ENCODE measurements at places on chromosomes 7 and 10. TPM values are rescaled to one million over a fixed set of nuclear protein-coding genes. Genes with fewer than 3 reads are reported as not detected.

GRCh38 chr10:92027141-92027540 is 103.6 kb downstream of the BTAF1 start:
- no peak for DNase-seq

- no peak for DNase-seq
These were observed 131.7 kb downstream of the DYNC1I1 start for GRCh38 chr7:95904099-95904498.

DNA sequence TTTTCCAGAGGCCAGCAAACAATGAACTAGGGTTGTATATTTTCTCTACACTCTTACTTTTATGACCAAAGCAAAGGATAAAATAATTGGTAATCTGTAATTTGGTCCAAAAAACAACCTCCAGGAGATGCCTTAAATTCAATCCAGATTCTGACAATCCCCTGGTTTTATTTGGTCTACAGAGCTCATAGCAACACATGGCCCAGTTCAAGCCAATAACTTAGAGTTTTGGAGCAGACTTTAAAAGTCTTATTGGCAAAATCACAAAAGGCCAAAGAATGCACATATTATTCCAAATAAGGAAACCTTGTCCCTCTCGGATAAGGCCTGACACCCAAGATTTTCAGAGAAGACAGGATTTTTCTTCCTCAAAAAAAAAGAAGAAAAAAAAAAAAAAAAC is 51.9 kb downstream of the SORBS1 start:
- DNase-seq: no peak

GRCh38 chr10:97466755-97467154 is 20.8 kb downstream of the ZDHHC16 start:
- no peak for DNase-seq

Gene SAP25
- 2.2 TPM for total RNA-seq

GRCh38 chr10:132536241-132536876 is 1.2 kb upstream of the INPP5A start:
- DNase-seq: peak; percentile 47

DNA sequence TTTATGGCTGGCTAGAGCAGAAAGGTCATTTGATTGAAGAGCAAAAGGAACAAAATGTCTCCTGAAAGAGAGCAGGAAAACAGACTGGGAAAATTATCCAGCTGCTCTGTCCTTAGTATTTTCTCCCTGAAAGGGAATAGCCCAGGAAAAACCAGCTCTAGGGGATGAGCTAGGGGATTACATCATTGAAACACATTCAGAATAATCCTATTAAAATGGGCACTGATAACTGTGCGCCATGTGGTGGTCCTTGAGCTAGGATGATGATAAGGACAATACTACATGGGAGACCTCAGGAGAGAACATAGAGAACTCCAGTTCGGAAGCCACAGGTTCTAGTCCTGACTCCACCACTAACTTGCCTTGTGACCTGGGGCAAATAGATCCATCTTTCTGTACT is 873.8 kb downstream of the TYW1 start:
- no peak for DNase-seq

GRCh38 chr10:69382382-69383117 is 34.2 kb downstream of the TACR2 start:
- DNase-seq: no peak
